Stimulated activated CD4-positive, alpha-beta T cell treated with anti-CD3 and anti-CD28 coated beads, Interleukin-2, amount 100 ng/mL, for 24 hours (primary cell): ENCODE measurements at places on chromosomes 3 and 15.

DNA sequence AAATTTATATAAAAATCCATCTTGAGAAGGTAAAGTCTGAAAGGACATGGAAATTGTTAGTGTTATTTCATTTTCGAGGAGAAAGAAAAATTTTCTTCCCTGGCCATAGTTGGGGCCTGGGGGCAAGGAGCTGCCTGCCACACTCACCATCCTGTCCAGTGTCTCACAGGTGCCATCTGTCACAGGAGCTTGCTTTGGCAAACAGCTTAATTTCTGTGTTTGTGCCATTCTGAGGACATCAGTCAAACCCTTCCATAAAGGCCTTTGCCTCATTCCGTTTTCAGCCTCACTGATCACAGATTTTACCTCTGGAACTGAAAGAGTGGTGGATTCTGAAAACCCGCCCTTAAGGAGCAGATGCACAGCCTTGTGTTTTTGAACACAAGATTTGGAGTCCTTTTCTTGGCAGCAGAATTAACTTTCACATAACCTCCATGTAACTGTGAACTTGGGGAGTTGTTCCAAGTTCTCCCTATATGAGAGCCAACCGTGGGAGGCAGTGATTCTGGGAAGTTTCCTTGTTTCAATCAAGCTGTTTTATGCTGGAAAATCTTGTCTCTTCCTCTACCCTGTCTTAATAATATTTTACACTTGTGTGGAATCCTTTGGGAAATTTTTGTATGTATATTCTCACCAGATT lies 254.7 kb downstream of the CACNA2D3 start:
- DNase-seq: no peak

GRCh38 chr3:171234298-171235010 lies 207.9 kb upstream of the SLC2A2 start:
- no peak for DNase-seq

- DNase-seq: peak; percentile 65
These were observed 5.3 kb upstream of the SPESP1 start for GRCh38 chr15:68924866-68925560.

DNA sequence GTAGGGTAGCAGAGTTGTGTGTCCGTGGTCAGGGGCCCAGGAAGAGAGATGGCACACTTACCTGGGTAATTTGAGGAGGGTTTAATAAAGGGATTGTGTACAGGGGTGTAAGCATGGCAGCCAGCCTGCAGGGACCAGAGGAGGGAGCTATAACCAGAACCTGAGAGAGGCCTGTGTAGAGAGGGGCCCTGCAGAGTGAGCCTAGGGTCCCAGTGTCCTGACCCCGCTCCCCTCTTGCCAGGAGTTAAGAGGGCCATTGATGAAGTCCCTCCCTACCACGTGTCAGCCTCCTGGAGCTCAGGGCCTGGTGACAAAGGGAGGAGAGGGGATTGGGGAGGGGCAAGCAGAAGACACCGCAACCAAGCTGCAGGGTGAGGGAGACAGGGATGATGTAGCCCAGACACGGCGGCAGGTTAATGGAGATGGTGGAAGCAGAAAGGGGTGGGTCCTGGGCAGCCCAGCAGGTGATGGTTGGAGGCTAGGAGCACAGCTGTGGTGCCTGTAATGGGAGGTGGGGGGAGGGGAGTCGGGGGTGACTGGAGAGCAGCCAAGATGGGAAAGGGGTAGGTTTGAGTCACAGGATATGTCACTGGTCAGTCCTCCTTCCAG lies 165.4 kb upstream of the TOPAZ1 start:
- DNase-seq: no peak

- DNase-seq: no peak
These were observed 75.6 kb upstream of the ANKRD34C start for GRCh38 chr15:79206940-79207339.

DNA sequence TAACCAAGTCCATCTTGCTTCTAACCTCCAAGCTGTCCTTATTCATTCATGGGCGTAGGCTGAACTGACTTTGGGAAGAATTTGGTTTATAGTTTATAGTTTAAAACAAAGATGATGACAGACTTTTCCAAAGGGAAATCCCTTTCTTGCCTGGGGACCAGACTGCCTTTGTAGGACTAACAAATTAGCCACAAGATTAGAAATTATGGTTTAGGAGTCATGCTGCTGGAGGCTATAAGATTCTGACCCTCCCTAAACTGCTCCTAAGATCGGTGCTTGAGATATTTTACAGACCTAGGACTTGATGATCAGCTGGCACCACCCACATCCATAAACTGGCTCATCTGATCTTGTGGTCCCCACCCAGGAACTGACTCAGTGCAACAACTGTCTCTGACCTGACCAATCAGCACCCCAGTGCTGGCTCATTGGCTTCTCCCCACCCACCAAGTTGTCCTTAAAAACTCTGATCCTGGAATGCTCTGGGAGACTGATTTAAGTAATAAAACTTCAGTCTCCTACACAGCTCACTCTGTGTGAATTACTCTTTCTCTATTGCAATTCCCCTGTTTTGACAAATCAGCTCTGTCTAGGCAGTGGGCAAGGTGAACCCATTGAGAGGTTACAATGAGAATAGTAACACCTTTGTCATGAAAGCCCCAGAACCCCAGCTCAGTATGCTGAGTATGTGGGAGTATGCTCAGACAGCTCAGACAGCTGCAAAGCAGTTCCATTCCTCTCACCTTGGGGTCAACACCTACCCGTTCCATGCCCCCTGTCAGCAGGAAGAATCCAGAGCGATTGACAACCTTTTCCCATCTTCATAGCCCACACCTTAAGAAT lies 51.6 kb upstream of the C15orf39 start:
- DNase-seq: no peak

DNA sequence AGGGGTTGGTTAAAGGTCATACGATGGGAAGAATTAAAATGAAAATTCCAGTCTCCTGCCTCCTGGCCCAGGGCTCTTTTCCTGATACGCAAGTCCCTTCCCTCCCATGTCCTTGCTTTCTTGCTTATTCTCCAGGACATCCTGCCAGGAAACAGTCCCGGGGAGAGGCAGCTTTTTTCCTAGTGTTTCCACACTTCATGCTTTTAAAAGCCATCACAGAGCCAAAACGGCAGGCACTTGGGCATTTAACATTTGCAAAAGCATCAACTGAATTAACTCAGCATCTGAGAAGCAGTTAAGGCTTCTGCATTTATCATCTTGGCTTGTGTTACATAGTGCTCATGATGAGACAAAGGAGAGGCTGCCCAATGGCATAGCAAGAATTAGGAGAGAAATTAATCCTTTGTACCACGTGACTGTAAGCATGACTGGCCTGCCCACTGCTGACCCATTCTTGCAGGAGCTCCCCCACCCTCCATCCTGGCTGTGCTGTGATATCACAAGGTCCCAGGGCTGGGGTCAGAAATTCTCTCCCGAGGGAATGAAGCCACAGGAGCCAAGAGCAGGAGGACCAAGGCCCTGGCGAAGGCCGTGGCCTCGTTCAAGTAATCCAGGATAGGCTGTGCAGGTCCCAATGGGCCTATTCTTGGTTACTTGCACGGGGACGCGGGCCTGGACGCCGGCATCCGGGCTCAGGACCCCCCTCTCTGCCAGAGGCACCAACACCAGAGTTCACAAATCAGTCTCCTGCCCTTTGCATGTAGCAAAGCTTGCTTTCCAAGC lies 21.6 kb upstream of the VILL start:
- DNase-seq: no peak

- no peak for DNase-seq
These were observed 160.5 kb upstream of the CCDC54 start for GRCh38 chr3:107216711-107217110.

GRCh38 chr15:44710236-44711095 lies 657 bp downstream of the PATL2 start:
- peak; percentile 43 for DNase-seq

DNA sequence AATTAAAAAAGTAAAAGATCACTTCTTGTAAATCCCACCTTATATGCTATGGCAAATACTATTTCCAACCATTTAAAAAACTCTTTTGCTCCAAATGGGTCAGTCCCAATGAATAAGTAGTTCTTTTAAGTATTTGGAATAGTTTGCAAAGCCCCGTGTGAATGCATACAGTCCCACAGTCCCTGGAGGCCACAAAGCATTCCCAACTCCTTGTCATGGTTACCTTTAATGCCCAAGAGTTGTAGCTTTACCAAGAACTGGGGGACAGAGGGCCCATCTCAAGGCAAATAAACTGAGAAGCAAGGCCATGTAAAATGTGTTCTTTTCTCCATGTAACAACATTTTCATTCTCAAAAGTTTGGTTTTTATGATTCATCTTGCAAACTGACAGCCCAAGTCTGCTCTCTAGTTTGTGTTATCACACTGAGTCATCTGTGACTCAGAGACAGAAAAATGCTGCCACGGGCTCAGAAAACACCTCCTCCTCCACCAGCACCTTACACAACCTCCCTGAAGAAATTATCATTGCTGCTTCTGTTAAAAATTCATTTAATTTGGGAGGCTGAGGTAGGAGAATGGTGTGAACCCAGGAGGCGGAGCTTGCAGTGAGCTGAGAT lies 336.2 kb downstream of the ERC2 start:
- no peak for DNase-seq

DNA sequence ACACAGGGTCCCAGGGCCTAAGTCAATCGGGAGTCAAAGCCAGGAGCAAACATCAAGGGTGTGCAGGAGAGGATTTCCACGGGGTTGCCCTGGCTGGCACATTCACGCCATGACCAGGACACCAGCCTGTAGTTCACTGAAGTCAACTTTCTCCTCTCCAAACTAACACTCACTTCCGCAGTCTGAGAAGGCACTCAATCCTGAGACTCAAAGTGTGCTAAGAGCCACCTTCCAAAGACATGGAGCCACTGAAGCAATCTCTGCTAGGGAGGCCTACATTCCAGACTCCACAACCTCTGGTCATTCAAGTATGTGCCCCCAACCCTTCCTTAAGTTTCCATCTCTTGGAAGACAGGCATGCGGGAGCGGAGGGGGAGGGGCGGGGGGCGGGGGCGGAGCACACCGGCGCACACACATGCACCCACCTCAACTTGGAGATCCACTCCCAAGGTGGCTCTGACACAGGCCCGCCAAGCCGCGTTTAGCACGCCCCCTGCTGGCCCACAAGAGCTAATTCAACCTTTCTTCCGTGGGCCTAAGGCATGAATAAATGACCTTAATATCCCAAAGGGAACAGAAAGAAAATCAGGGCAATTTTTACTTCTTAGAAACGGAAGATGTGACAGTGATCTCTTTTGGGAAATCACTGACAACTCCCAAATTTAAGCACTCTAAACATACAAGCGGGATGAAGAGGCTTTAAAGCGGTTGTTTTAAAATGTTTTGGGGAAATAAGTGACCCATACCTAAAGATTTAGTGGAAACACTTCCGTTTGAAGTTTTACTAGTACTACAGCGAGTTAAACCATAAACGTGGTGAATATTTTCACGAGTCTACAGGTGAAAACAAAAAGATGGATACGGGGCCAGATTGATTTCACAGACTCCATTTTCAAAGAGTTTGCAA lies 162.5 kb upstream of the CHRNA7 start:
- peak; percentile 71 for DNase-seq

DNA sequence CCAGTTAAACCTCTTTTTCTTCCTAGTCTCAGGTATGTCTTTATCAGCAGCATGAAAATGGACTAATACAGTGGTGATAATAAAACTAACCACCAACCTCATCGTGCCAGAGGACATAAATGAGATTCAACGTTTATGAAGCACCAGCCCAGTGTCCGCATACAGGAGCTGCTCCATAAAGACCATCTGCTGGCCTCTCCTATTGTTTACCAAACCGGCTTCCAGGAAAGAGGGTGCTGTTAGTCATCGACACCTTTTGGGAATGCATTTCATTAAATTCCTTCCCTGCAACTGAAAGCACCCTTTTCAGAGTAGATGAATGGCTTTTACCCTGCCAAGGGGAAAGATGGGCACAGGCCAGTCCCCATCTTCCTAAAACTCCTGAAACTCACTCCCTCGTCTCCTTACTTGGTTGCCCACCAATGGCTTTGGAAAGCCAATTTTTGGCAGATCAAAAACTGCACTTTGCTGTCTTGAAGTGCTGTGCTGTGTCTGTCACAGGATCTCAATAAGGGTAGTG lies 122.1 kb downstream of the AQP9 start:
- DNase-seq: no peak

DNA sequence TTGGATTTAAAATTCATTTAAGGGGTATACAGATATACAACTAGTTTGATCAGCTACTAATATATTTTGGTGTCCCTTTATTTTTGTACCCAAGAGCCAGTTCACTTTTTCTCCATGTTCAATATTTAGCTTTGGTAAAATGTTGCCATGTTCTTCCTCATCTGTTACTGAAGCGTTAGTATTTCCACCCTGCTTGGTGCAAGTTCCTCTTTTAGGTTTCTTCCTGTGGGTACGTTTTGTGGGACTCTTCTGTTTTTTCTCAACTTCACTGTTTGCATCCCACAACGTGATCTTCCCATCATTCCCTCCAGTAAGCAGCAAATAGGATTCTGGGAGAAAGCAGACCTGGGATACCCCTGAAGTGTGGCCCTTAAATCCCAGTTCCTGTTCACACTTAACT lies 14.1 kb downstream of the WDR53 start:
- no peak for DNase-seq

DNA sequence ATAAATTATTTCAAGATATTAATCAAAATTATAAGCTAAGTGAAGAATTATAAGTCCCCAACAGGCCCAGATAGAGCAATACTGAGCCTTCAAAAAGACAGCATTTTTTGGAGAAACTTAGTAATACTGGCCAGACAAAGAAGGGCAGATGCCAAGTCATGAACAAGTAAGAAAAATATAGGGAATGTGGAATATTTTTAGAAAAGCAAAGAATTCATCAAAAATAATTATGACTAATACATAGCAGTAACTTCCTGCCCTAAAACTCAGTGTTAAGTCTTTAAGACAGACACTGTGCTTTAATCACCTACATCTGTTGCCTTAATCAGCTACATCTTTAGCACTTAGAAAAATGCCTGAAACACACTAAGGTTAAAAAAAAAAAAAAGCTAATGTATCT lies 31.2 kb downstream of the DPH6 start:
- no peak for DNase-seq

DNA sequence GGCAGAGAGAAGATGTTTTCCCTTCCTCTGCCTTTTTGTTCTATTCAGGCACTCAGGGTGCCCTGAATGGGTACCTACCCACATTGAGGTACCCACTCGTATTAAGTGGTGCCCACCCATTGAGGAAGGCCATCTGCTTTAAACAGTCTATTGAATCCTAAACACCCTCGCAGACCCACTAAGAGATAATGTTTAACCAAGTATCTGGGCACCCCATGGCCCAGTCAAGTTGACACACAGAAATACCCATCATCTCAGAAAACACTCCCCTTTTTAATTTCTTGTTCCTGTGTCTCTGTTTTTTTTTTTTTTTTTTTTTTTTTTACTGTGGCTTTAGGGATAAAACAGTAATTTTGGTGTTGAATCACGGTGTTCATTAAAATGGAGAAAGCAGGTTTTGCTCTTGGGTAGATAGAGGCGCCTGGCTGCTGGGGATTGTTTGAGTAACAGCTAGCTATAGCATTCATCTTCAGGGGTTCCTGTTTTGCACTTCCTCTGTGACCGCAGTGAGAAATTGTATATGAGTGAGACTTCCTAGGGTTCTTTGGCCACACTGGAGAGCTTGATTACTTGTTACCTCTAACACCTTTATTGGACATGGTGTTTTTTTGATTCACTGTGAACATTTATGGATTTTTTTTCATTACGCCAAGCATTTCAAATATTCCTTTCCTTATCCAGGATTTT lies 259.1 kb downstream of the PTPRG start:
- no peak for DNase-seq

GRCh38 chr3:64238971-64239667 lies 13.9 kb upstream of the PRICKLE2 start:
- no peak for DNase-seq
